CD14-positive monocyte (primary cell): ENCODE measurements at places on chromosomes 2 and 18.

GRCh38 chr2:101063352-101064124 is 61.4 kb downstream of the RPL31 start:
- H3K4me3 ChIP-seq, result no peak overlapping the region
- H3K27me3 ChIP-seq, result no peaks in the 10 kb centered on the region
- no peak overlapping the region for H3K27ac ChIP-seq
- DNase-seq, result no peak

DNA sequence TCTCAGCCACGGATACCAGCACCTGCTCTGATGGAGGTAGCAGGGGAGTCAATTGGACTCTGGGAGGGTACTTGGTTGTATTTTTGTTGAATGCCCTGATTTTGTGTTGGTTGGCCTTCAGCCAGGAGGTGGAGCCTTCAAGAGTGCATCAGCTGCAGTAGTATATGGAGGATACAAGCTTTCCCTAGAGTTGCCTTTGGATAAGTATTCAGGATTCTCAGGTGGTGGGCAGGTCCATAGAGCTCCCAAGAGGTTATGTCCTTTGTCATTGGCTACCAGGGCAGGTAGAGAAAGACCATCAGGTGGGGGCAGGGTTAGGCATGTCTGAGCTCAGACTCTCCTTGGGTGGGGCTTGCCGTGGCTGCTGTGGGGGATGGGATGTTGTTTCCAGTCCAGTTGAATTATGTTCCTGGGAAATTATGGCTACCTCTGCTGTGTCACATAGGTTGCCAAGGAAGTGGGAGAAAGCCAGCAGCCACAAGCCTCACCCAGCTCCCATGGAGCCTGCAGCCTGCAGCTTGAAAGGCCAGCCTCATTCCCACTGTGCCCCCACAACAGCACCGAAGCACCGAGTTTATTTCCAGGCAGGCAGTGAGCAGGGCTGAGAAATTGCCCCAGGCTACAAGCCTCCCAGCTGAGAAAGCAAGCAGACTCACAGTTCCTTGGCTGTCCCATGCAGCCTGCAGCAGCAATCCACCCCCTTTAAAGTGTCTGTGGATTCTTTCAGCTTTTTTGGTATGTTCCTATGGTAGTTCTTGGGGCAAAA is 38.6 kb upstream of the CHST9 start:
- H3K4me1 ChIP-seq, result no peaks in the 10 kb centered on the region
- H3K4me3 ChIP-seq, result no peak overlapping the region
- no peak overlapping the region for H3K27ac ChIP-seq
- DNase-seq, result no peak
- no peaks in the 10 kb centered on the region for H3K36me3 ChIP-seq
- H3K27me3 ChIP-seq, result no peaks in the 10 kb centered on the region

- H3K4me1 ChIP-seq, result no peaks in the 10 kb centered on the region
- no peak overlapping the region for H3K27ac ChIP-seq
- no peaks in the 10 kb centered on the region for H3K36me3 ChIP-seq
- DNase-seq, result no peak
Observed at GRCh38 chr2:44883356-44883755, 58.1 kb upstream of the SIX3 start.

DNA sequence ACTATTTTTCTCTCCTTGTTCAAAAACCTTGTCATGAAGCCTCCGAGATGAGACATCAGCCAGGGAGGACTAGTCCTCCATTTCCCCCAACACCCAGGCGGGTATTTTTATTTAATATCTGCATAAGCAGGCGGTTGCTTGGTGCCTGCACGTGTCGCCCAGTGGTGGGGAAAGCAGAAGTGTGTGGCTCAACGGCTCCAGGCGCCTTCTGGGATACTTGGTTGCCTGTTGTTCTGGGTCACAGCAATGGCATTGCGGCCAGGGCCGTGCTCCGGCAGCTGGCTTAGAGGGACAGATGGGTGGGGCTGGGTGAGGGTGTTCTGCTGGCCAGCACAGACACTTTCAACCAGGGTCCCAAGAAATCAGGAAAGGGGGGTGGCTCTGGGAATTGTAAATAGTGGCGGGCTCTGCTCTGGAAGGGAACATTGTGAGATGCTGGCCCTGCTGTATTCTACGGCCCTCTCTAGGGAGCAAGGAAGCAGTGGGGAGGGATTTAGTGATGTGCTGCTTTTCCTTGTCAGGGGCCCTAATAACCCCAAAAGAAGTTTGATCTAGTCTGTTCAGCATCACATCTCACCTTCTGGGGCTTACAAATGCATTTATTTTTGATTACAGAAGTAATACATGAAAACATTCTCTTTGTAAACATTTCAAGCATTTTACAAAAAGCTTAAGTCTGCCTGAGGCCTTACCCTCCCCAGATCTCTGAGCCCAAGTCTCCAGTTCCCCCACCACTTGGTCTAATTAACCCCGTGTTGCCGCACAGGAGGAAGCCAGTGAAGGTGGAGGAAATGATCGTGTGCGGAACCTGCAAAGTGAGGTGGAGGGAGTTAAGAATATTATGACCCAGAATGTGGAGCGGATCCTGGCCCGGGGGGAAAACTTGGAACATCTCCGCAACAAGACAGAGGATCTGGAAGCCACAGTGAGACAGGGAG is 1.1 kb downstream of the VAMP8 start:
- peak overlapping the region; percentile 91 for H3K27ac ChIP-seq
- H3K4me1 ChIP-seq, result peaks cover 44% of the 10 kb centered on the region
- DNase-seq, result peak; percentile 75
- H3K36me3 ChIP-seq, result peaks cover 15% of the 10 kb centered on the region
- peak overlapping the region; percentile 86 for H3K4me3 ChIP-seq

GRCh38 chr2:177783091-177783490 is 289.5 kb downstream of the PDE11A start:
- H3K4me3 ChIP-seq, result no peak overlapping the region
- peaks cover 11% of the 10 kb centered on the region for H3K4me1 ChIP-seq
- H3K36me3 ChIP-seq, result no peaks in the 10 kb centered on the region
- H3K27me3 ChIP-seq, result no peaks in the 10 kb centered on the region
- H3K27ac ChIP-seq, result no peak overlapping the region

GRCh38 chr18:59263661-59264060 is 9.6 kb downstream of the RAX start:
- H3K4me1 ChIP-seq, result no peaks in the 10 kb centered on the region
- H3K4me3 ChIP-seq, result no peak overlapping the region
- peaks cover 61% of the 10 kb centered on the region for H3K27me3 ChIP-seq

- no peak overlapping the region for H3K4me3 ChIP-seq
- peaks cover 20% of the 10 kb centered on the region for H3K4me1 ChIP-seq
- H3K27ac ChIP-seq, result no peak overlapping the region
- no peak for DNase-seq
Observed at GRCh38 chr2:27885661-27886060, 4.5 kb downstream of the RBKS start.

GRCh38 chr2:241692448-241692847 is 5.8 kb upstream of the DTYMK start:
- DNase-seq, result no peak
- peaks cover 54% of the 10 kb centered on the region for H3K36me3 ChIP-seq
- H3K4me3 ChIP-seq, result no peak overlapping the region

DNA sequence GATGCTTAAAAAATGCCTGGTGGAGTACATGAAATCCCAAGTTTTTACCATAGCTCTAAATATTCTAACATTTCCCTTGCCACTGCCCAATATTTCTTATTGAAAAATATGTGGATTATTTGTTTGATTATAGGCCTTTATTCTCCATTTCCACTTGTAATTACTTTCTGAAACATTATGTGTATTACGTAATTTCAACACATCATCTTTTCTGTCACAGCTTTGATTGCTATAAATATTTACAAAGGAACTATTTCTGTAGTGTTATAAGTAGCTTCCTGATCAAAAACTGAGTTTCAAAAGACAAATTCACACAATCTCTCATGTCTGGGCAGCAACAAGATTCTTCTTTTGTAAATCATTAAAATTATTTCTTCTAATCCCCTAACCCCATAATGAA is 859.6 kb upstream of the CRIM1 start:
- H3K4me1 ChIP-seq, result no peaks in the 10 kb centered on the region
- no peaks in the 10 kb centered on the region for H3K36me3 ChIP-seq
- H3K4me3 ChIP-seq, result no peak overlapping the region
- DNase-seq, result no peak
- no peaks in the 10 kb centered on the region for H3K27me3 ChIP-seq
- no peak overlapping the region for H3K27ac ChIP-seq

GRCh38 chr18:58363767-58364540 is 264.9 kb downstream of the ALPK2 start:
- H3K4me3 ChIP-seq, result no peak overlapping the region
- peaks cover 9% of the 10 kb centered on the region for H3K4me1 ChIP-seq
- no peaks in the 10 kb centered on the region for H3K36me3 ChIP-seq
- H3K27ac ChIP-seq, result no peak overlapping the region
- no peaks in the 10 kb centered on the region for H3K27me3 ChIP-seq

DNA sequence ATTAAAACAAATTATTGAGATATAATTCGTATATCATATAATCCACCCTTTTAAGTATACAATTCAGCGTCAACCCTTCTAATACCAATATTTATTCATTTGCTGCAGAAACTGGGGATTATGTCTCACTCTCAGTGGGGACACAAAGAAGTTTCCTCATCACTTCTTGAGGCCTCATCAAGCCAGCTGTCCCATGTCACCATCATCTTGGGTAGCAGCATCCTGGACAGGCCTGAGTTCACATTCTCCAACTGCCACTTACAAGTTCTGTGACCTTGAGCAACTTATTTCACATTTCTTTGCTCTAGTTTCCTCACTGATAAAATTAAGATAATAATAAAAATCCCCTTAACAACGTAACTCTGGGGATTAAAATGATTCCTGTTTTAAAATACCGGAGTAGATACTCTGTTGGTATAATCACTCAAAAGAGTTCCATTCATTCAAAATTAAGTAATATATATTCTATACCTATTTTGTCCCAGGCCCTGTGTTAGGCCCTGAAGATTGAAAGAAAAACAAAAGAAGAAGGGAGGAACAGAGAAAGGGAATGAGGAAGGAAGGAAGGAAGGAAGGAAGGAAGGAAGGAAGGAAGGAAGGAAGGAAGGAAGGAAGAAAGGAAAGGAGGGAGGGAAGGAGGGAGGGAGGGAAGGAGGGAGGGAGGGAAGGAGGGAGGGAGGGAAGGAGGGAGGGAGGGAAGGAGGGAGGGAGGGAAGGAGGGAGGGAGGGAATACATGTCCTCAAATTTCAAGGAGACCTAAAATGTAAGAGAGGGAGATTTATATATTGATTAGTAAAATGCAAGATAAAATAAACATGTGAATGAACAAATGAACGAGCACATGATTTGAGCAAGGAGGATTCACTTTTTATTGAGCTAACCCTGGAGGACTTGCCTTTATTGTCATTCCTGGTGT is 42.4 kb downstream of the NCKAP5 start:
- H3K27me3 ChIP-seq, result no peaks in the 10 kb centered on the region
- no peak for DNase-seq
- H3K4me3 ChIP-seq, result no peak overlapping the region
- no peaks in the 10 kb centered on the region for H3K36me3 ChIP-seq
- no peak overlapping the region for H3K27ac ChIP-seq

GRCh38 chr2:1480671-1481076 is 67.4 kb downstream of the TPO start:
- H3K4me3 ChIP-seq, result no peak overlapping the region
- no peak overlapping the region for H3K27ac ChIP-seq
- H3K27me3 ChIP-seq, result no peaks in the 10 kb centered on the region

DNA sequence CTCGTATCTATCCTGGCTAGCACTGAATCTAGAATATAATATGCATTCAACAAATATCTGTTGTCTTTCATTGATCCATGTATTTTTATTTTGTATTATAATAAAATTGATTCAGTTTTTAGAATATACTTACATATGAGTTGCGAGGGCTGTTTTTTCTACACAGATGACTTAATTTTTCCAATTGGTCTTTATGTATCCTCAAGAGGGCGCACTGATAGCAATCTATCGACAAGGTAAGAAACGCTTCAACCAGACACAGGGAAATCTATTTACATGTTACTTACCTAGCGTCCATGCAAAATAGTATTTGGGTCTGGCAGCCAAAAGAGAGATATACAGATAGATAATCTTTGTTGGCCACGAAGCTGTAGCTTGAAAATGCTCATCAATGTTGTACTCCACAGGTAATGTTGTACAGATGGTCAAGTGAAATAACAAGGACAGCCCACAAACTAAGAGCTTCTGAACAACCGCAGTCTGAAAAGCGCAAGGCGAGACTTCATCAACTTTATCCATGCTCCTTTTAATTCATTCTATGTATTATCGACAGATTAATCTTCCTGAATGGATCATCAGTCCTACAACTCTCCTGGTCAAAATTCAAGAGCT is 35.5 kb upstream of the KIDINS220 start:
- DNase-seq, result peak; percentile 27
- no peak overlapping the region for H3K4me3 ChIP-seq
- peaks cover 15% of the 10 kb centered on the region for H3K36me3 ChIP-seq
- H3K4me1 ChIP-seq, result no peaks in the 10 kb centered on the region
- no peaks in the 10 kb centered on the region for H3K27me3 ChIP-seq

DNA sequence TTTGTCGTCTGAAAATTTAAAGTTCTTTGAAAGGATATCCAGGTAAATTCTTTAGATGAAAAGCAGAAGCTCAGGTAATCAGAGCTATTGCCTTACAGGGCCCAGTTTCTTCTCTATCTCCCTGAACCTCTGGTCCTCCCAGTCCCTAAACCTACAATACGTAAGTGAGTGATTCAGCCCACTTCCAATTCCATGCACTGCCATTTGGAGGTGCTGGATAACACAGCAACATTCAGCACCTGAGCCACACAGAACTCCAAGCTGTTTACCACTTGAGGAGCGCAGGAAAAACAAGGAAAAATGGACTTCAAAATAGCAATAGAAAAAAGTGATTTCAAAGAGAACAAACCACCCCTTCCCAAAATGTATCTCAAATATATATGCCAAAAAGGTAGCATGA is 105.0 kb upstream of the DNAJC10 start:
- H3K27me3 ChIP-seq, result no peaks in the 10 kb centered on the region
- H3K4me3 ChIP-seq, result no peak overlapping the region
- no peaks in the 10 kb centered on the region for H3K36me3 ChIP-seq

DNA sequence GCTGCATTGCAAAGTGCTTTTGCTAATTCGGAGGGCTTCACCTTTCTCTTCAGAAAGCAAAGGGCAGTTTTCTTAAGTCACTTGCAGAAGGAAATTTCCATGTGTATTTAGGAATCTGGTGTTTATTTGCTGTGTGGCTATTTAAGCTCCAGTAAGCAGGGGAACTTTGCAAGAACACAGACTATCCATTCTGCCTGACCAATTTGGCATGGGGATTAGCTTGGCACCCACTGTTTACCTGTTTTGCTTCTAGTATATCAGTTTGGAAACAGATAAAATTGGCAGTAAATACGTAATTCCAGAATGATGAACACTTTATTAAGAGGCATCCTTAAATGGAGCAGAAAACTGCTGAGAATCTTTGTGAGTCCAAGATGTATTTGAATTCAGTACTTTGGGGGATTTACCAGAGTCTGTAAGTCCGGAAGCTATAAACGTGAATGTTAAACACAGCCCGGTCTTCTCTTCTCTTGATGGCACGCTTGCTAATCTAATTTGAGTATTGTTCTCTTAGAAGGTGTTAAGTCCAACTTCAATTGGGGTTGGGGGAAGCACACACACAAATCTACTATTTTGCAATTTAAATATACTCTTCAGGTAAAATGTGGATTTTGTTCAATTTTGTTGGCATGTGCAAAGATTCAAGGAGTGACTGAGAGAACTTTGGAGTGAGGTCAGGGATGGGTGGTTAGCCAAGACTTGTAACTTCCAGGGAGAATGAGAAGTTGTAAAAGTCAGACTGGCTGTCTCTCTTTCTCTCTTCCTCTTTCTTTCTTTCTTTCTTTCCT is 650 bp downstream of the ACKR3 start:
- H3K4me1 ChIP-seq, result peaks cover 59% of the 10 kb centered on the region
- H3K27me3 ChIP-seq, result no peaks in the 10 kb centered on the region
- no peak overlapping the region for H3K27ac ChIP-seq
- no peaks in the 10 kb centered on the region for H3K36me3 ChIP-seq
- DNase-seq, result no peak
- H3K4me3 ChIP-seq, result peak overlapping the region; percentile 81

GRCh38 chr2:207188626-207189419 is 23.1 kb upstream of the KLF7 start:
- no peaks in the 10 kb centered on the region for H3K4me1 ChIP-seq
- no peak for DNase-seq
- H3K36me3 ChIP-seq, result no peaks in the 10 kb centered on the region
- H3K27ac ChIP-seq, result no peak overlapping the region
- H3K27me3 ChIP-seq, result no peaks in the 10 kb centered on the region
- no peak overlapping the region for H3K4me3 ChIP-seq
